ENCODE measurements at places on chromosomes 1 and 21.
A peak's percentile ranks its signal among the peaks of the same experiment; 100 is the strongest.

DNA sequence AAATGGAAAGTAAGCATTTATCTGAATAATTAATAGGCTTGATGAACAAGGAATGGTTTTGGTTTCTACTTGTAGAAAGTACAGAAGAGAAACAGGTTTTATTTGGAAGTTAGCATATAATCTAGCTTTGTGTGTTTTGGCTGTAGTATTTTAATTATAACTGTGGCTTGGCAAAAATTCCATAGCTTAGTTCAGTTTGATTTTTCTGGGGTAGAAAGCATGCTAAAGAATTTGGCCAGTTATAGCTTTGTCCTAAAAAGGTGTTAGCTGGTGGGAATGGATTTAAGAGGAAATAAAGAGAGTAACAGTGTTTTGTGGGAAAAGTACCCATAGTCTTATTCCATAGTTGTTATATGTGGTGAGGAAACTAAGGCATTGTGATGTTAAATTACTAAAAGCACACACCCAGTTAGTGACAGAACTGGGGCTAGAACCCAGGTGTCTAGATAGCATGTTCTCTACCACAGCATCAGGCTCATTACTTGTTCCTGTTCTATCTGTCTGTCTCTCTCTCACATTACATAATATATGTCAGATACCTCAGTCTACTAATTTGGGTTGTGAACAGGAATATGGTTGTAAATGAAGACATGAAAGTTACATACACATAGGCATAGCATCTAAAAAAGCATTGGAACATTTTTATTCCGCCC lies 55.0 kb downstream of the MPZL1 start:
- DNase-seq = no peak

DNA sequence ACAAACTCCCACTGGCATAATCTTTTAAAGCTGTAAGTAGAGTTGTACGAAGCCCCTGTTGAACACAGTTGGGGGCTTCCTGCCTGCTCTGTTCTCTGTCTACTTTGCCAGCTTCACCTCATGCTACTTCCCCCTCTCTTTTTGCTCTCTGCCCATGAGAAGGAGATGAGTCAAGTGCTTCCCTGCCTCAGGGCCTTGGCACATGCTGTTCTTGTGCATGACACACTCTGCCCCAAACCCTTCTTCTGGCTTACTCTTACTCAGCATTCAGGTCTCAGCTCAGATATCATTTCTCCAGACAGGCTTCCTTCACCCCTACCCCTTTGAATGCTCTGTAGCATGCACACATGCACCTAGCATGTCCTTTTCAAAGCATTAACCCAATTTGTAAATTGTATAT lies 208.8 kb downstream of the FOXD2 start:
- no peak for DNase-seq

- no peak for DNase-seq
These were observed 17.7 kb upstream of the STX12 start for GRCh38 chr1:27755286-27755685.

- peak; percentile 53 for DNase-seq
These were observed 22.3 kb upstream of the C1orf105 start for GRCh38 chr1:172398193-172398592.

- DNase-seq = no peak
These were observed 154.6 kb downstream of the C1orf94 start for GRCh38 chr1:34331020-34331926.

DNA sequence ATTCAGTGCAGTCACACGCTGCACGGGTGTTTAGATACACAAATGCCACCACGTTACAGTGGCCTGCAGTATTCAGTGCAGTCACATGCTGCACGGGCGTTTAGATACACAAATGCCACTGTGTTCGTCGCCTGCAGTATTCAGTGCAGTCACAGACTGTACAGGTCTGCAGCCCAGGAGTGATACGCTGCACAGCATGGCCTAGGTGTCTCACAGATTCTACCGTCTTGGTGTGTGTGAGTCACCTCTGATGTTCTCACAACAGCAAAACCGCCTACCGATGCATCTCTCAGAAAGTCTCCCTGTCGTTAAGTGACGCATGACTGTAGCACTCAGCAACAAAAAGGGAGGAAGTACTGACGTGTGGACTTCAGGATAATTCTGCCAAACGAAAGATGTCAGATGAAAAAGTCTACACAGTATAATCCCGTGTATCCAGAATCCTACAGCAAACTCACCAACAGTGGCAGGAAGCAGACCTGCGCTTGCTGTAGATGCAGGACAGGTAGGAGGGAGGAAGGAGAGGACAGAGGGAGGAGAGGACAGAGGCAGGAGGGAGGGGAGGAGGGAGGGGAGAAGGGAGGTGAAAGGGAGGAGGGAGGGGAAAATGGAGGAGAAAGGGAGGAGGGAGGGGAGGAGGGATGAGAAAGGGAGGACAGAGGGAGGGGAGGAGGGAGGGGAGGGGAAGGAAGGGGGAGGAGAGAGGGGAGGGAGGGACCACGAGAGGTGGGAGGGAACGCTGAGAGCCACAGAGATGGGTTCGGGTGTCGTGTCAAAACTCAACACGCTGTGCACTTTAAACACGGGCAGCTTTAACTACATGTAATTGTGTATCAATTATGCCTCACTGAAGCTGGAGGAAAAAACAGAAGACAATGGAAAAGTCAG lies 36.3 kb upstream of the PCBP3 start:
- no peak for DNase-seq

GRCh38 chr1:20063861-20064292 lies 6.1 kb upstream of the PLA2G5 start:
- DNase-seq = no peak

Measured in NCI-H526 treated with DMSO at 0.1 percent for 48 hours (cell line).